ENCODE measurements at places on chromosomes 11 and 22.

DNA sequence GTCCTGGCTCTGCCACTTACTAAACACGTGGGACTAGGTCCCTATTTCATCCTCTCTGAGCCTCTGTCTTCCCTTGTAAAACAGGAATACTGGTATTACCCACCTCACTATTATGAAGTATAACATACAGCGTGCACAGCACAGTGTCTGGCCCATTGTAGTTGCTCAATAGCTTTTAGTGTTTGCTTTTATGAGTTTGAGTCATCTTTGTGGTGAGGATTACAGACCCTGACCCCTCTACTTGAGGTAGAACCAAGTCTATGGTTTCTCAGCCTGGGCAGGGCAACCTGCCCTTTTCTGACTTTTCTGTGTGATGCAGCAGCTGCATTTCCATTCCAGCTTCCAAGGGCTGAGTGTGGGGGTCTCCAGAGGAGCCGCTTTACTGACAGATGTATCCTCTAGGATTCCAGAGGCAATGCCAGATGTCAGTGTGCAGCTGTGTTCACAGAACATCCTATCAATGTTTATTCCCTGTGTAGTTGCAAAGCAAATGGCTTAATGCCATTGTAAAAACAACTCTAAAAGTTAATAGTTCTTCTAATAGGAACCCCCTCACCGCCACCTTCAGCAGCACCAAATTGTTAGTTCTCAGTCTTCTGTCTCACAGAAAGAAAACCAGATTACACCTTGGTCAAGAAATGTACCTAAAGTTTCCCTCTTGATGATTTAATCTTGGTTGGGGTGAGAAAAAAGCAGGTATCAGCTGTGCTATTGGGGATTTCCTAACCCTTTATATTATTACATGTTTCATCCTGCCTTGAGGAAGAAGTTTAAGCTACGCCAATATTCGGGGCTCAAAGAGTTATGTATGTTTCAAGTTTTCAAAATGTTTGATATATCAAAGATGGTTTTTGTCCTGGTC is 16.8 kb downstream of the PRR5L start:
- no peak for DNase-seq

DNA sequence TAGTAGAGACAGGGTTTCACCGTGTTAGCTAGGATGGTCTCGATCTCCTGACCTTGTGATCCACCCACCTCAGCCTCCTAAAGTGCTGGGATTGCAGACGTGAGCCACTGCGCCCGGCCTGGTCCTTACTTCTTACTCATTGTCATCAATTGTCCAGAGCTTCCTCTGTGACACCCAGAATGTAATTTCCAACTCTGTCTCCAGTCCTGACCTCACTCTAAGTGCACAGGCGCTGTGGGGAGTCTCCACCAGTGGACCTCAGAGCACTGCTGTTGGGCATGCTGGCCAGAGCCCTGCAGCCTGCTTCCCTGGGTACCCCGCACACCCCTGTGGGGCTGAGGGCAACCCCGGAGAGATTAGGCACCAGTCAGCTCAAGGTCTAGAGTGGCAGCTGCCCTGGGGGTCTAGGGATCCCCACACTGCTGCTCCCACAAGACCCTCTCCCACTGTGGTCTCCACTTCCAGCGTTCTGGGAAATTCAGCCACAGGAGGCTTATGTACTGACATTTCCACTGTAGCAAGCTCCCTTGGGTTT is 1140.3 kb downstream of the TBC1D22A start:
- no peak for DNase-seq

GRCh38 chr22:48097723-48098122 is 1335.3 kb downstream of the TBC1D22A start:
- DNase-seq: no peak

DNA sequence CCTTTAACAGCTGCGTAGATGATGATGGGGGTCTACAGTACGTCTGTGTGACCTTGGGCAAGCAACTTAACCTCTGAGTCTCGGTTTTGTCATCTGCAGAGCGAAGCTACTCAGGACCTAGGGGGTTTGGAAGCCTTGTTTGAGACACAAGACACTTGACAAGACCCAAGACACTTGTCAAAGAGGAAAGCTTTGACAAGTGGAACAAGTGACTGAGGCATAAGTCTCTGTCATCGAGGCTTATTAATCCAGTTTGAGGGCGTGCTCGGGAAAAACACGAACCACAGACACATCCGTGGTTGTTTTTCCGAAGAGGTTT is 732 bp upstream of the PC start:
- DNase-seq: no peak

DNA sequence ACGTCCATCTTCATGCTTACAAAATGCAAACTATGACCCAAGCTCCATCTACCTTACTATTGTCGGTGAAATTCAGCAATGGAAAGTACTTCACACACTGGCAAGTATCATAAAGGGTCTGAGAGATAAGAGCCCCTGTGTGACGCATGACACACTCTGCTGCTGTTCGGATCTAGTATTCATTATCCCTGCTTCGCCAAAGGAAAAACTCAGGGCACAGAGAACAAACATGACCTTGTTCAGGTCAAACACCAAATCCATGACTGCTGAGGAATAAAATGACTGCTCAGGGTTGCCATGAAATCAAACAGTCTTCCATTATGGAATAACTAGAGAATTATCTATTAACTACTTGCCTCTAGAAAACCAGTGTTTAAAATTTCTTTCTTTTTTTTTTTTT is 73.0 kb downstream of the MICAL3 start:
- DNase-seq: no peak

GRCh38 chr22:19396561-19396933 is 35.0 kb downstream of the HIRA start:
- DNase-seq: no peak

DNA sequence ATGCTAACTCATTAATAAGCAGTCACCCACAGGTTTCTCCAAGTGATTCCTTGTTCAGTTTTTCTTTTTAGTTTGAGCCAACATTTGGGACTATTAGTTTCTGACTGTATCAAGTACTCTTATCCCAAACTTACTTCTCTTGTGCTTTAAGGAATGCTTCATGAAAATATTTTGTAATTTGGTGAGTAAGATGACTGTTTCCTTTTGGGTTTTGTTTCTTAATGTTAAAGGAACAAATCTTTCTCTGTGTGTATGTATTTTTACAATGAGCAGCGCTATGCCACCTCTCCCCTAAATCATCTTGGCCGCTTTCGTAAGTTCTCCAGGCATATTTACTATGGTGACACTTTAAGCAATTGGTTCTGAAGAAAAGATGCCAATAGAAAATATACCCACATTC is 72.4 kb downstream of the LDLRAD3 start:
- DNase-seq: no peak

- DNase-seq: no peak
These were observed 18.8 kb downstream of the DDX25 start for GRCh38 chr11:125923012-125923579.

DNA sequence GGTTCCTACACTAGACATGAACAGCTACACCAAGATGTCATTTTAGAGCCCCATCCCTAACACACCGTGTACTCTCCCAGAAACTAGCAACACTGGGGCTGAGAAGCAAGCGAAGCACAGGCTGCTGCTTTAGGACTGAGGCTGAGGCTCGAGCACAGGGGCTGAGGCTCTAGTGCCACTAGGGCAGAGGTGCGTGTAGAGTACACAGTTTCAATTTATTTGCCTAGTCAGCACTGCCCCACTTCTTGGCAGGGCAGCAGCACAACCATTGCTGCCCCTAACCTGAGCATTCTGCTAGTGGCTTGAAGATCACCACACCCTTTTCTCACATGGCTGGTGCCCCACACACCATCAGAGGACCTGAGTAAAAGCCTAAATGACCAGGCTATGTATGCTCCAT is 713.2 kb downstream of the LRRC4C start:
- DNase-seq: no peak

GRCh38 chr11:47611348-47611794 is 17.2 kb upstream of the C1QTNF4 start:
- DNase-seq: peak; percentile 20

- no peak for DNase-seq
These were observed 6.2 kb downstream of the KDM4F start for GRCh38 chr11:95055283-95055897.

DNA sequence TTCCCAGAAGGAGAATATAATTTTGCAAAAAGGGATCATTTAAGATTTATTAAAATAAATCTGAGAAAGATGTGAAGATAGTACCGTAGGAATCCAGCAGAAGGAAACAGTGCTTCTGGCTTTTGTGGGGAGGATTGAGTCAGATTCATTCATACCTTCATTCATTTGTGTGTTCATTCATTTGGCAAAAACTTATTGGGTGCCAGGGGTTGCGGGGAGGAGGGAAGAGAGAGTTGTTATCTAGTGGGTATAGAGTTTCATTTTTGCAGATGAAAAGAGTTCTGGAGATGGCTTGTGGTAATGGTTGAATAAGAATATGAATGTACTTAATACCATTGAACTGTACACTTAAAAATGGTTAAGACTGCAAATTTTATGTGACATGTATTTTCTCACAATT is 31.1 kb downstream of the BMAL1 start:
- DNase-seq: no peak

DNA sequence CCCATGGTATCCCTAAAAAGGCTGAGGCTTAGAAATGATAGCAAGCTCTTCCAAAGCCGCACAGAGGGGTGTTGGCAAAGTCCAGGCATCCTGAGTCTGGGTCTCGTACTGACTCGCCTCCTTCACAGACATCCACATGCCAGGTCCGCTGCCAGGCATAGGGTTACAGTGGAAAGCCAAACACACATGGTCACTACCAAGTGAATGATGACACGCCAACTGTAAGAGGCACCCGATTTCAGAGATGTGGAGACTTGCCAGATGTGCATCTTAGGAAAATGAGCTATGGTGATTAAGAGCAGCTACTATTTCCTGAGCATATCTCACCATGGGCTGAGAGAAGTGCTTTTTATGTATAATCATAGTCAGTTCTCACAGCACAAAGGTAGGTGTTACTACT is 314.9 kb downstream of the MIAT start:
- no peak for DNase-seq

DNA sequence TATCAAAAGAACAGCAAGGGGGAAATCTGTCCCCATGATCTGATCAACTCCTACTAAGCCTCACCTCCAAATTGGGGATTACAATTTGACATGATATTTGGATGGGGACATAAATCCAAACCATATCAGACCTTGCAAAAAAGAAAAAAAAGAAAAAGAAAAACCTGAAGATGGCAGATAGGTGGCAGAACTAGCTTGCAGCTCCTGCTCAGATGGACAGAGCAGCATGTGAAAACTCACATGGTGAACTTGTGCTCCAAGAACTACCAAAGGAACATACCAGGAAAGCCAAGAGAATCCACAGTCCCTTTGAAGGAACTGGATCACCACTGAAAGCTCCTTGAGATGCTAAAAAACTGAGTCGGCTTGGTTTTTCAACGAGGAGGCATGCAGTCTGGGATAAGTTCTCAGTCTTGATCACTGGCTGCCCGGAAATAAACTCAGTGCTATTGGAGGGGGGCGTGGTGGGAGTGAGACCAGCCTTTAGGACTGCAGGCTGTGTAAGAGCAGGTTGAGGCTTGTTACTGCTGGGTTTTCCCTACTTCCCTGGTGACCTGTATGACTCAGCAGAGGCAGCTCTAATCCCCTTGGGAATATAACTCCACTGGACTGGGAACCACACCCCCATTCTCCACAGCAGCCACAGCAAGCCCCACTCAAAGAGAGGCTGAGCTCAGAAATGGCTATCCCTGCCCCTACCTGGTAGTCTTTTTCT is 358.3 kb upstream of the ARHGAP42 start:
- no peak for DNase-seq

All from C1 segment of cervical spinal cord (tissue), 14 donors.